ENCODE measurements at places on chromosomes 16 and 17. TPM values are rescaled to one million over a fixed set of nuclear protein-coding genes. Genes with fewer than 3 reads are reported as not detected.

Gene PLLP
- total RNA-seq = 1.7 TPM

Gene CCDC92B
- 0.21 TPM for total RNA-seq

Gene MYH8
- not detected for total RNA-seq

Gene PDE6G
- total RNA-seq = 2.4 TPM

Gene CCL1
- total RNA-seq = not detected

All from A549 treated with AZD2906 at 1 μM for 4 hours (cell line).